ENCODE measurements at places on chromosomes 2 and 18. TPM values are rescaled to one million over a fixed set of nuclear protein-coding genes. Genes with fewer than 3 reads are reported as not detected.

Gene TMEM214
- 65.0 TPM for total RNA-seq

Gene DNAH7
- total RNA-seq = 0.12 TPM

Gene TMEM169
- total RNA-seq = not detected

Gene SGO2
- total RNA-seq = 4.3 TPM

Gene MYO1B
- total RNA-seq = 59.3 TPM

Gene SLC5A7
- not detected for total RNA-seq

Gene MEIS1
- total RNA-seq = 8.1 TPM

Gene FBXO36
- 2.6 TPM for total RNA-seq

Gene TLX2
- total RNA-seq = not detected

Gene CFAP210
- not detected for total RNA-seq

Gene FBXO48
- 0.31 TPM for total RNA-seq

Gene UGT1A9
- not detected for total RNA-seq

Gene BMP10
- total RNA-seq = not detected

Gene RBKS
- 0.75 TPM for total RNA-seq

Gene SERPINB12
- not detected for total RNA-seq

Gene ALPP
- not detected for total RNA-seq

Gene UGT1A5
- not detected for total RNA-seq

Gene DDX1
- 46.1 TPM for total RNA-seq

Gene RNF144A
- total RNA-seq = 6.9 TPM

Gene PRKAG3
- not detected for total RNA-seq

Gene KATNAL2
- 6.1 TPM for total RNA-seq

Gene NOP58
- 35.5 TPM for total RNA-seq

Gene RAX
- not detected for total RNA-seq

Measured in cardiac ventricle fibroblast (primary cell).